ENCODE measurements at places on chromosomes 13 and 19.

DNA sequence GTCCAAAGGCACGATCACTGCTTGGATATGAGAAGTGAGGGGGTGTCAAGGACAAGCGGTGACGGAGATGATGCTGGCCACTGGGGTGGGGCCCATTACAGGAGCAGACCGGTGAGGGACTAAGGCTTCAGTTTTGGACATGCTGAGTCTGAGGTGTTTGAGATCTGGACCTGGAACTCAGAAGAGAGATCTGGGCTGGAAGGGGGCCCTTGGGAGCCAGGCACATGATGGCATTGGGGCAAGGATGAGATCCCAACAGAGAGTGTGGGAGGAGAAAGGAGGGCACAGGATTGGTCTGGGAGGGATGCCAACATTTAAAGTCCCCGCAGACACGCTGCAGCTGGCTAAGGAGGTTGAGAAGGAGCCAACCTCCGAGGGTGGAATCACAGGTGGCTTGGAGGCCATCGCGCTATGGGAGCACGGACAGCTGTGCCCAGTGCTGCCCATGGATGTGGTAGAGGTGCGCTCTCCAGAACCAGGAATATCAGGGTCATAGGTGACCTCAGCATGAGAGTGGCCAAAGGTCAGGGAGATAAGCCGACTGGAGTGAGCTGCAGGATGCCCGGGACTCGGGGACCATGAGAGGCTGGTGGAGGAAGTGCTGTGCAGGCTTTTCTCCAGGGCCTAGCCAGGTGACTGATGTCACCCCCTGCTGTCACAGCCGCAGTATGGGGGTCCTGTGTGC, 21.8 kb downstream of the DHRS12 start:
- no peak for DNase-seq

GRCh38 chr13:29573190-29573589, 22.3 kb downstream of the SLC7A1 start:
- DNase-seq: no peak

DNA sequence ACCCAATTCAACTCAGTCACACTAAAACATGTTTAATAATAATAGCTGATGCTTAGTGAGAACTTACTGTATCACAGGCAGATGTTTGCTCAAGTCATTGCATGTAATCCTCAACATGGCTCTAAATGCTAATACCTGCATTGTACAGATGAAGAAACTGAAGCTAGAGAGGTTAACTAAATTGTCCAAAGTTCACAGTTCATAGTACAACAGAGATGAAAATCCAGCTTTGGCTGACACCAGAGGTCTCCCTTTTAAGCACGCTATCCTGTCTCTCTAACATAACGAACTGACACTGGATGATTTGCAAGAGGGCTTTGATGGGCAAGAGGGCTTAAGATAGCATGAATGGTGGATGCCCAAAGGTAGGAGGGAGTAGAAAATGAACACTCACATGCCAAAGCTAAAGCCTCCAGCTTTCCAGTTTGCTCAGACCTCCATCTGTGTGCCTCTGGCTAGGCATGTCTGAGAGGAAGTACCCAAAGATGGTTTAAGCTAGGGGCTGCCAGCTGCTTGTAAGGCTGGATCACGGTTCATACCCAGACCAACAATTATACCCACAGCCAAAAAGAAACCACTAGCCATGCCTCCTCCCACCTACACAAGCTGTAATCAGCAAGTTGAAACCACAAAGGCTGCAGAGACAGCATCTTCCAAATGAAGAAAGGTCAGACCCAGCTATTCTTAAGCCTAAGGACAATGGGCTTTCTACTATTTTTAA, 196.9 kb upstream of the UBL3 start:
- no peak for DNase-seq

- peak; percentile 43 for DNase-seq
These were observed at the start of gene ABCC4 for GRCh38 chr13:95301183-95301967. Gene ABCC4 (minus strand): TSS chr13:95301451. CDS start chr13:95301314, 137 bp downstream.

DNA sequence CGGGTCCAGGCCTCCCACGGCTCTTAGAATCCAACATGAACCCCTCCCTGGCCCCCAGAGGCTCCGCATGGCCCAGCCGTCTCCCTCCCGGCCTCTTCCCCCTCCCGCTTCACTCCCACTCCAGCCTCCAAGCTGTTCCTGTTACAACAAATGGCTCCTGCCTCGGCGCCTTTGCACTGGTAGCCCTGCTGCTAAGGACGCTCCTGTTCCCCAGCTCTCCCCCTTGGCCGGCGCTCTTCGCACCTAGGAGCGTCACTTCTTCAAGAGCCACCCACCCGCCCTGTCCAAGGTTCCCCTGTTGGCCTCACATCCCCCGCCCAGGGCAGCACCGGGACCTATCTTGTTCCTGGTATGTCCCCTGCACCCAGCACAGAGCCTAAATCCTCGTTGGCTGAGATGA, 9.4 kb downstream of the CCDC124 start:
- no peak for DNase-seq

- DNase-seq: no peak
These were observed 635 bp upstream of the NBEA start for GRCh38 chr13:34941436-34941834.

DNA sequence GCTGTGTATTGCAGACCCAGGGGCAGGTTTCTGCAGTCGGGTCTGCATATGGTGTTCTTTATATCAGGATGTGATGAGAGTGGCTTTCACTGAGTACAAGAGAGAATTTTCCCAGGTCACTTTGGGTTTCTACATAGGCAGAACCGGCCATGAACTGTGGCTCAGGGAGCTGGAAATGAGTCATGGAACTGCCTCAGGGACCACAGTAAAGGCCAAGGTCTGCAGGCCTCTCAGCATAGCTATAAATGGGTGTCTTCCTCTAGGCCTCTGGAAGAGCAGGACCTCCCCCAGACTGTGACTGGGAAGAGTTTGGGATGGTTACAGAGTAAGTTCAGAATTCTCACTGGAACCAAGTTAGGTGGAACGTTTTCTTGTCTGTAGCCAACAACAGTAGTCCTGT, 51.8 kb upstream of the ZNF681 start:
- no peak for DNase-seq

DNA sequence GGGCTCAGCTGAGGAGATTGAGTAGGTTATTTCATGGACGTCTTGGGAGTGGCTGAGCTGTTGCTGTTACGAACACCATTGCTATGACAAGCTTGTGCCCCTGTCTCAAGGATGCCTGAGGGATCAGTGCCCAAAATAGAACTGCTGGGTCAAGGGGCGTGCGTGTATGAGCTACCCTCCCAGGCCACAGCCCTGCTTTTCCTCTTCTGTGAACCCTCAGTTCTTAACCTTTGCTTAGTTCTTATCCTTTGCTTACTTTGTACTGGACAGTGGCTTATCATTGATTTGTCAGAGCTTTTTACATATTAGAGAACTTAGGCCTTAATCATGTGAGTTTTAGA, 9.0 kb downstream of the ARHGAP45 start:
- no peak for DNase-seq

DNA sequence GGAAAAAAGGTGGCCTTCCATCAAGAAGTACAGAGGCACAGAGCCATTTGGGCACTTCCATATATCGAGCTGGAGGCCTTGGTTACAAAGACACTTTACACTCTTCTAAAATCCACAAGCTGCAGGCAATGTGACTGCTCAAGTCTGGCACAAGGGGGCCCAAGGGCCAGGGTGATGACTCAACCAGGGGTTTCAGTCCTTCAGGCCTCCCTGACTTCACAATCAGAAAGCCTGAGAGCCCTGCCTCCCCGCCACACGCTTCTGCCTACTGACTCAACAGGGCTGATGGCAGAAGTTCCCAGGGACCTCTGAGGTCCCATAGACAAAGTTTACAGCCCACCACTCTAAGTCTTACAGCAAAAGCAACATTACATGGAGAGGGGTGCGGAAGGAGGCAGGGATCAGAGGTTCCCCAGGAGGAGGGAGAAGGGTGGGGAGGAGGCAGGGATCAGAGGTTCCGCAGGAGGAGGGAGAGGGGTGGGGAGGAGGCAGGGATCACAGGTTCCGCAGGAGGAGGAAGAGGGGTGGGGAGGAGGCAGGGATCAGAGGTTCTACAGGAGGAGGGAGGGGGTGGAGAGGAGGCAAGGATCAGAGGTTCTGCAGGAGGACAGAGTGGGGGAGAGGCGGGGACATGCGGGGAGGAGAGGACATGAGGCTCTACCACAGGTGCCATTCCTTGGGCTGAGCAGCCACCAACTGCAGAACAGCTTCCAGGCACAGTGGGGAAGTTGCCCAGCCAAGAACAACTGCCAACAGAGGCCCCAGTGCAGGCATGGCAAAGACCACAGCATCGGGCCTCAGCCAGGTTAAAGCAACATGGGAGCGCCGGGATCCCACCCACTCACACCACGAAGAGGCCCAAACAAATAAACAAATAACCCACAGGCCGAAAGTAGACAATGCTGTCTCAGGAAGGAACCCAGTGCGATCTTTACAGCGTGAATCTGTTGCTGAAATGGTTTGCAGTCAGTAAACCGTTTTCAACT, 52.0 kb downstream of the SLC7A1 start:
- no peak for DNase-seq

DNA sequence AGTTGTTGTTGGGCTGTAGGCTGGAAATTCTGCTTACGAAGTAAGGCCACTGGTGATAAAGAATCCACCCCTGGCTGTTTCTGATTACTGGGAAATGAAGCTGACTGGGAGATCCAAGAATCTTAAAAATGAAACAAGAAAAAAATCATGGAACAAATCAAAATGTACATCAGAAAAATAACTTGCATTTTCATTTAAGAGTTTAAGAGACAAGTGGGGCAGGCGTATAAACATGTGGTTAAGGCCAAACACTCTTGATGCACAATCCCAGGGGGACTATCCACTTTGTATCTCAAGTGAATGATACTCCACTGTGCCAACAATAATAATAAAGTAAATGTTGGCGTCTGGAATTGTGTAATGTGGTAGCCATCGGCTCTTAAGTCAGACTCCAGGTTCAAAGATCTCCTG, 24.6 kb downstream of the ZMYM5 start:
- no peak for DNase-seq

DNA sequence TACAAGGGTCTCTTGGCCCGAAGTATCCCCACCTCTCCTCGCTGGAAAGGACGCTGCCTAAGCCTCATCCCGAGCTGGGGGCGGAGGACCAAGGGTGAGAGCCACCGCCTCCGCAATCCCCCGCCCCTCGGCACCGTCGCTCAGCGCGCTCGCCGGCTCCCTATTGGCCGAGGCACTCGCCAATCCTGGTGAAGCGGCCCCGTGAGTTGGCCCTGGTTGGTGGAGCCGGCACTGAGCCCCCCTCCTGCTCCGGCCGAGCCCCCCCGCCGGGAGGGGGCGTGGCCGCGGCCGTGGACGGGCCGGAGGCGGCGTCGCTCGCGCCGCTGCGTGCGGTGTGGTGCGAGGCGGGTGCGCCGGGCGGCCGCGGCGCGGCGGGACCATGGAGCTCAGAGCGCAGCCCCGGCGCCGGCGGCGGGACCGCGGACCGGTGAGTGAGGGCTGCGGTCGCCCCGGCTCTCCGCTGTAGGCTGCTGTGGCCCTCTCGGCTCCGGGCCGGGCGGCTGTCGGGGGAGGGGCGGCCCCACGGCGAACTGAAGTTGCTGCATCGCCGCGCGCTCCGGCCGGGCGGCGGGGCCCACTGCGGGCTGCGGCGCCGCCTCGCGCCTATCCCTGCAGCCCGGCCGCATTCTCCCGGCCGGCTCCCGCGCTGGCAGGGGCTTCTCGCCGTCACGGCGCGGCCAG, at the start of gene WASF3:
Gene WASF3 (plus strand): TSS at position 291 of the 681 bp plus-strand sequence. CDS start 84,588 bp downstream, outside the sequence.
- DNase-seq: peak; percentile 27

GRCh38 chr19:14517446-14517839, 754 bp downstream of the DNAJB1 start:
- no peak for DNase-seq

DNA sequence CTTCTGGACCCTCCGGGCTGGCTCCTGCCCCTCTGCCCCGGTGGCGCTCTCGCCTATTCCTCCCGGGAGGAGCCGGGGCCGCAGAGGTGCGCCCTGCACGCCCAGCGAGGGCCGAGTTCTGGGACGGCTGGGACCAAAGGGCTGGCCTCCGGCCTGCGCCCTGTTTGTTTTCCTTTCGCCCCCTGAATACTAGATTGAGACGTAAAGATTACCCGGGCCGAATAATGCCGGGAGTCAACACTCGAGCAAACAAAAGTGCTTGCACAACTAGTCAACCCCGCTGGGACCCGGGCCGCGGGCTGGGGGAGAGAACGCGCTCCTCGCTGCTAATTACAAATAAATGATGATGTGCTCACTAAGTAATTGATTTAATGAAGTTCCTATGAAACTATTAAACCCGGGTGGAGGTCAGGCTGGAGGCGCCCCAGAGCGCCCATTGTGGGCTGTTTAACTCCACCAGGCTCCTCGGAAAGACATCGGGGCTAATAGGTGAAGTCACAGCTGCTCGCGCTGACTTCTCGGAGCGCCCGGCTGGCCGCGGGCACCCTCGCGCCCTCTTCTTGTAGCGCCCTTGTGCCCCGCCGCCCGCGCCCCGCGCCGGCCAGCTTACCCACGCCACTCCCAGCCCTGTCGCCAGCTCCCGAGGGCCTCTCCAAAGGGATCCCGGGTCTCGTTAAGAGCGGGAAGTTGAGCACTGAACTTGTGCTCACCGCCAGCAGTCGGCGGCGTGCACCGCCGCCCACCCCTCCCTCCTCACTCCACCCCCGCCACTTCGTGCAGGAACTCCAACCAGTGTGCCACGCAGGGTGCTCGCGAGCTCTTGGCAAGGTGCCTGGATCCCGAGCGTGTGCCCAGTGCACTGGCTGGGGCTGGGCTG, 14.9 kb downstream of the ZIC5 start:
- DNase-seq: no peak

DNA sequence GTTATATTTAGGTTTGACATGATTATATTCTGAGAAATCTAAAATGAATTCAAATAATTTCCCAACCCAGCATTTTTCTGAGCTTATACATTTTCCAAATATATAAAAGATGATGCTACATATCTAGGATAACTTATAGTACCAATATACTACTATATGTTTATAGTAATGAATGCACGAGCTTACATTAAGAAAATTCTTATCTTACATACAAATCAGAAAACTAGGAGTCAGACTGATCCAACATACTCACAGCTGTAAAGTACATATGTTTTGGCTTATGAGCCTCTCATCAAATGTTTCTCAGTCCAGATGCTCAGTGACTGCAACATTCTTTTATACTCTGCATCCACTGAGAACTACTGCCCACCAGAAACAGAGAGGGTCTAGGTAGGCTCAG, 491.3 kb upstream of the KLF12 start:
- DNase-seq: no peak

DNA sequence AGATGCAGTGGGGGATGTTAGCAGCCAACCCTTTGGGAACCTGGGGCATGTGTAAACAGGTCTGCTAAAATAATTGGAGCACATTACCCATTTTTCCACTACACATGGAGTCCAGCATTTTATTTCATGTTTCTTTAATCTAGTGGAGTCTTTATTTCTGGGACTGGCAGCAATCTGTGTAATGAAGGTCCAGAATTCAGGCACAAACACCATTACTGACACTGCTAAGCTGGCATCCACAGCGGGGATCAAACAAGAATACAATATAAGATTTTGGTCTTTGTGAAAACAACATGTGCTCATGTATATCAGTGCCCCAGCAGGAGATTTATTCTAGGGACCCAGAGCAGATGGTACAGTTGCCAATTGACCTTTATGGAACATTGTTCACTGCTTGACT, 1587.0 kb upstream of the PRR20A start:
- DNase-seq: no peak

Measured in immature natural killer cell (primary cell).